ENCODE measurements at places on chromosomes 2 and 18.

DNA sequence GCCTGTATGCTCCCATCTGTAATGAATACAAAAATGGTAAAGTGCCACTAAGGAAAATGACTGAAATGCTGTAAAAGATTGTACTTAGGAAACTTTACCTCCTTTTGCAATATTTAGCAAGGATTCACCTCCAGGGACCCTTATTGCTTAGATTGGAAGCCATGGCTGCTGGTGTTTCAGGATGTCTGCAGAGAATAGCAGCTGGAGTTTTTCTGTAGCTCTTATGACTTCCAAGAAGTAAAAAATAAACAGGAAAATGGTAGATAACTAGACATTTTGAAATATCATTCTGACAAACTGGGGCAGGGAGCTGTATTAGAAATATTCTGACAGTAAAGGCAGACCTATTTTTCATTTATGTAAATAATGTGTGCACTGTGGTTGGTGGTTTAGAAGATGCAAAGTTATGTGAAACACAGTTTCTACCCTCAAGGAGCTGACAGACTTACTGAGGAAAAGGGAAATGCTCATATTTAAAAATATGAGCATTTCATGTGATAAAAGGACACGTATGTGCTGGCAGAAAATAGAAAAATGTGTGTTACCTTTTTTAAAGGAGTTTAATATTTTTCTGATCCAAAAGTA lies 224.9 kb upstream of the BOD1L2 start:
- DNase-seq = no peak

GRCh38 chr18:24600076-24600654 lies 139.7 kb downstream of the HRH4 start:
- DNase-seq = peak; percentile 60

GRCh38 chr2:221493391-221493790 lies 78.7 kb downstream of the EPHA4 start:
- no peak for DNase-seq

- no peak for DNase-seq
These were observed 77.4 kb downstream of the PIK3C3 start for GRCh38 chr18:42032447-42032846.

- peak; percentile 19 for DNase-seq
These were observed 25.6 kb downstream of the CYB5A start for GRCh38 chr18:74266161-74266560.

GRCh38 chr2:100944617-100945432 lies 57.3 kb upstream of the RPL31 start:
- peak; percentile 58 for DNase-seq

GRCh38 chr18:59478591-59478990 lies 119.5 kb upstream of the LMAN1 start:
- DNase-seq = peak; percentile 71

- DNase-seq = peak; percentile 90
These were observed at the start of gene GALM for GRCh38 chr2:38665854-38666555. TSS of gene GALM (plus strand) at chr2:38666114. CDS start at chr2:38666162, 48 bp downstream.

DNA sequence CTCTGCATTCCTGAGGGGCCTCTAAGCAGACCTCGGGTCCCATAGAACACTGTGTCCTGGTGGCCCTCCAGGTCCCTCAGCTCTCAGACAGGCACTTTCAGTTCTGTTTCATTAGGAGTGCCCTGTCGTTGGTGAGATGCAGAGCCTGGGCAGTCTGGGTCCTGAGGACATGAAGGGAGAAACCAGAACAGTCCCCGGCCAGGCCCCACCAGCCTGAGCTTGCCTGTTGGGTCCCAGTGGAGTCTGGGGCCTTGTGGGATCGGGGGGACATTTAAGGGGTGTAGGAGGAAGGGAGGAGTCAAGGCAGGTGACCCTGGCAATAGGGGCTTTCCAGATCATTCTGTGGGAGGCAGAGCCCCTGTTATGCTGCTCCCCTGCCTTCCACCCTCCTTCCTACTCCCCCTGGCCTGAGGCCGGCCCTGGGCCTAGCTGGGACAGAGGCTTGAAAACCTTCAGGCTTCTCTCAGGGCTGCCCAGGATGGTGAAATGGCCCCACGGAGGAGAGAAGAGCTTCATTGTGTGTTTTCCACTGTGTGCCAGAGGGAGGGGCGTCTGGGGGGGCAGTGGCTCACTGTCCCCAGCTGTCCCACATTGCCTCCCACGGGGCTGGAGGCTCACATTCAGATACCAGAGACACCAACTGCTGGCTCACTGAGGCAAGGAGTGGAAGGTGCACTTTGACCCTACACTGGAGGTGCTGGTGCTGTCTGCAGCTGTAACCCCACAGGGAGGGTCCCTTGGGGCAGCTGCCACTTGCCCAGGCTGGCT lies 26.6 kb upstream of the CATIP start:
- no peak for DNase-seq

DNA sequence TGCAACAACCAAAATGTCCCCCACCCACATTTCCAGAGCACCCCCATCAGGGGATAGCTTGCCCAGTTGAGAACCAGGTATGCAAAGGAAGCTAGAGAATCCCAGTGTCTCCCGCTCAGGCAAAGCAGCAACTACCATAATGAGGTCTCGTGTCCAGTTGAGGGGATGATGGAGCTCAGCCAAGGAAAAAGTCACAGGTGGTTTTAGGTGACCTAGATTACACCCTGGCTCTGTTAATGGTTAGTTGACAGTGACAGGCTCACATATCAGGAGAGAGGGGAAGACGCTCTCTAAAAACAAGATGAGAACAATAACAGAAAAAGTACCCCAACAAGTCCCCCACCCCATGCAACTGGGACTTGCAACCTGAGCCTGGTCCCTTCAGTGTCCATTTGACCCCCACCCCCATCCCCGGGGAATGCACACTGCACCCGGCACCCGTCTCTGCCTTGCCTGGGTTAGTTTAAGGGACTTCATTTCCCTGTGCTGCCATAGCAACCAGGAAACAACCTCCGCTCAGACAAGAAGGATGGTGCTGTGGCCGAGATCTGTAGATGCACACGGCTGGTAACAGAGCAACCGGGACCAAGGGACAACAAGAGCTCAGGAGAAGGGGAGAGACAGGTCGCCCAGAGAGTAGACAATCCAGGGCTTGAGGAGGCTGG lies at the start of gene KIAA2012:
Gene KIAA2012, plus strand, starts transcription at position 519 of the 665 bp plus-strand sequence. CDS start 373 bp downstream, outside the sequence.
- DNase-seq = no peak

DNA sequence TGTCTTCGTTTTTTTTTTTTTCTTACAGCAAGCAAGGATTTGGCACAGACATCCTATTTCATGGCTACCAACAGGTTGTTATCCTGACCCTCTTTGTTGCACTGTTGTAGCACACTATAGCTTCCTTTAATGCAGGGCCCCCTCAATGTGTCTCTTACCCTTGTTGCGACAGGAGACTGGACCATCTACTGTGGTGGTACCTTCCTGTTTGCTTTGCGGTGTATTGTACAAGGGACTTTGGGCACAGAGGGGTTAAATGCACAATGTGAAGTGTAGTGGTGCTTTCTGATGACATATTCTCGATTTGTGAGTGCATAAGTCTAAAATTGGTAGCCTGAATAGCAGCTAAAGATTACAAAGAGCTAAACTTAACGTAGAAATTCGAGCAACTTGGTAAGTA lies 27.5 kb downstream of the CCNT2 start:
- no peak for DNase-seq

DNA sequence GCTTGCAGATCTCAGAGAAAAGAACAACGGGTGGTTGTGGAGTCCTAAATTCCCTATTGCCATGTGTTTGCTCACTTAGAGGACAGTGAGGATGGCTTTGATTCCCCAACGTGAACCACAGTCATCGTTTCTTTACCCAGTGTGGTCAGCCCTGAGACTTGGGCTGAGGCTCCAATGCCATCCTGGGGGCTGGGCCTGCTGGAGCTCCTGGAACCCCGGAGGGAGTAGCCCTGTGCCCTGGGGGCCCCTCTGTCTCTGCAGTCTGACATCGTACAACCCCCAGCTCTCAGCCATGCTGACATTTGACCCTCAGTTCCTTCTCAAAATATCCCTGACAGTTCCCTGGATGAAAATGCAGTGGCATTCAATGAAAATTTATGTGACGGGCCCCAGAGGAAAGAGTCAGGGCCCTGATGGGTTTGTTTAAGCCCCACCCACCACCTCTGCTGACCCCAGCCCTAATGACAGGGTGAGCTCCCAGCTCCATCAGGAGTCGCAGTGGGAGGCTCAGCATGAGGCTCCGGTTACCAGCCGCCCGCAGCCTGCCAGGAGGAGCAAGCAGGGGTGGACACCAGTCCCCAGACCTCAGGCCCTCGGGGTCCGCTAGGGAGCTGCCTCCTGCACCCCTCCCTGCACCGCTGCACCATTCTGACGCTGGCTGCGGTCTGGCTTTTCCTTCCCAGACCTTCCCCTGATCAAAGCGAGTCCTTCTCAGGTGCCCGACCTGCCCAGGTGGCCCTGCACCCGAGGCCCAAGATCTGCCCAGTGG lies 120.9 kb downstream of the TWIST2 start:
- no peak for DNase-seq

DNA sequence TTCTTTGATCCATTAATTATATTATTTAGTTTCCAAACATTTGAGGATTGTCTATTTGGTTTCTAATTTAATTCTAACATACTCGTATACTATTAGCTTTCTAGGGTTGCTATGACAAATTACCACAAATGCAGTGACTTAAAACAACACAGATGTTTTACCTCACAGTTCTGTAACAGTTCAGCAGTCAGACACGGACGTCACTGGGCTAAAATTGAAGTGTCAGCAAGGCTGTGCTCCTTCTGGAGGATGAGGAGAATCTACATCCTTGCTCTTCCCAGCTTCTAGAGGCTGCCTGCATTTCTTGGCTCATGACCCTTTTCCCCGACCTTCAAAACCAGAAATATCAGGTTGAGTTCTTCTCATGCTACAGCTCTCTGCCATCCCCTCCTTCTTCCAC lies 117.6 kb downstream of the TFCP2L1 start:
- no peak for DNase-seq

- no peak for DNase-seq
These were observed 55.4 kb downstream of the REL start for GRCh38 chr2:60936757-60937156.

DNA sequence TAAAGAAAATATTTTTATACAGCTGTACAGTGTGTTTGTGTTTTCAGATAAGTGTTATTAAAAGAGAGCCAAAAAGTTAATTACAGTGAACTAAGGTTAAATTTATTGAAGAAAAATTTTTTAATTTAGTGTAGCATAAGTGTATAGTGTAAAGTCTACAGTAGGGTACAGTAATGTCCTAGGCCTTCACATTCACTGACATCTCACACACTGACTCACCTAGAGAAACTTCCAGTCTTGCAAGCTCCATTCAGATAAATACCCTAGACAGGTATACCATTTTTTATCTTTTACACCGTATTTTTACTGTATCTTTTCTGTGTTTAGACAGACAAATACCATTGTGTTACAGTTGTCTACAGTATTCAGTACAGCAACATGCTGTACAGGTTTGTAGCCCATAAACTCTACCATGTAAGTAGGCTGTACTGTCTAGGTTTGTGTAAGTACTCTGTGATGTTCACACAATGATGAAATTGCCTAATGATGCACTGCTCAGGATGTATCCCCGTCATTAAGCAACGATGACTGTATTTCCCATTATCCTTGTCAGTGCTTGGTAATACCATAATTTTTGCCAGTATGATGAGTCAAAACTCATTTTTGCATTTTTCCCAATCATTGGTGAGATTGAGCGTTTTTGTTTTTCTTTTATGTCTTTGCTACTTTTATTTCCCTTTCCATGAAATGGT lies 48.2 kb upstream of the B3GNT2 start:
- peak; percentile 82 for DNase-seq

- no peak for DNase-seq
These were observed 42.6 kb downstream of the RTP5 start for GRCh38 chr2:241912021-241912555.

GRCh38 chr2:20465716-20466394 lies 19.0 kb downstream of the RHOB start:
- DNase-seq = no peak

GRCh38 chr18:33576999-33577646 lies 896 bp upstream of the ASXL3 start:
- no peak for DNase-seq

GRCh38 chr2:11417946-11418585 lies 47.9 kb downstream of the E2F6 start:
- DNase-seq = no peak

GRCh38 chr2:59604123-59604522 lies 949.3 kb downstream of the BCL11A start:
- DNase-seq = no peak

GRCh38 chr2:30655660-30656059 lies 151.6 kb downstream of the CAPN13 start:
- peak; percentile 65 for DNase-seq

GRCh38 chr2:234444893-234445292 lies 52.0 kb downstream of the ARL4C start:
- DNase-seq = peak; percentile 97

- DNase-seq = peak; percentile 79
These were observed 148.9 kb upstream of the GULP1 start for GRCh38 chr2:188142636-188143295.

DNA sequence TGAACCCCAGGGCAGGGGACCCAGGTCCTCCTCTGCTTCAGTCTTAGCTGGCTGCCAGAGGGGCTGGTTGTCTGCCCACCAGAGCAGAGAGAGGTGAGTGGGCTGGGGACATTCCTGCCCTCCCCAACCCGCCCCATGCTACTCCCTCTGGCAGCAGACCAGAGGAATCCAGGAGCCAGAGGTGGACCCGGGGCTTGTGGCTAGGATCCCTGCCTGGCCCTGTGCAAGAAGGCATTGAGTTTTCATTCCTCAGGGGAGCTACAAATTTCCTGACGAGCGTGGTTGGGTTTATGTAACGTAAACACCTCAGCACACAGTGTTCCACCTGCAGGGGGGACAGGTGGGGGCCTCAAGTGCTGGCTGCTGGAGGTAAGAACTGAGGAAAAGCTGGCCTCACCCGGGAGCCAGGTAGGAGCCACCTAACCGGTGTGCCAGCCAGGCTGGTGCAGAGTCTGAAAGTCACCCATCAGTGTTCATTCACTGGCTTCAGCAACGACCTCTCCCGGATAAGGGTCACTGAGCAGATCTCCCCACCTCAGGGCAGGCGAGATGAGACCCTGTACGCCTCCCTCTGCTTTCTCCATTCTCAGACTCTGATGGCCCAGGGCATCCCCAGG lies 246.8 kb downstream of the DYSF start:
- DNase-seq = no peak

GRCh38 chr2:4930704-4931103 lies 761.5 kb upstream of the SOX11 start:
- no peak for DNase-seq

- DNase-seq = no peak
These were observed 16.0 kb upstream of the MARCHF4 start for GRCh38 chr2:216388046-216388884.

GRCh38 chr2:39647104-39647765 lies 18.5 kb upstream of the TMEM178A start:
- no peak for DNase-seq

- no peak for DNase-seq
These were observed 1246.3 kb upstream of the PIK3C3 start for GRCh38 chr18:40708726-40709125.
